Effector memory CD8-positive, alpha-beta T cell (primary cell): ENCODE measurements at places on chromosomes 16 and 17.

DNA sequence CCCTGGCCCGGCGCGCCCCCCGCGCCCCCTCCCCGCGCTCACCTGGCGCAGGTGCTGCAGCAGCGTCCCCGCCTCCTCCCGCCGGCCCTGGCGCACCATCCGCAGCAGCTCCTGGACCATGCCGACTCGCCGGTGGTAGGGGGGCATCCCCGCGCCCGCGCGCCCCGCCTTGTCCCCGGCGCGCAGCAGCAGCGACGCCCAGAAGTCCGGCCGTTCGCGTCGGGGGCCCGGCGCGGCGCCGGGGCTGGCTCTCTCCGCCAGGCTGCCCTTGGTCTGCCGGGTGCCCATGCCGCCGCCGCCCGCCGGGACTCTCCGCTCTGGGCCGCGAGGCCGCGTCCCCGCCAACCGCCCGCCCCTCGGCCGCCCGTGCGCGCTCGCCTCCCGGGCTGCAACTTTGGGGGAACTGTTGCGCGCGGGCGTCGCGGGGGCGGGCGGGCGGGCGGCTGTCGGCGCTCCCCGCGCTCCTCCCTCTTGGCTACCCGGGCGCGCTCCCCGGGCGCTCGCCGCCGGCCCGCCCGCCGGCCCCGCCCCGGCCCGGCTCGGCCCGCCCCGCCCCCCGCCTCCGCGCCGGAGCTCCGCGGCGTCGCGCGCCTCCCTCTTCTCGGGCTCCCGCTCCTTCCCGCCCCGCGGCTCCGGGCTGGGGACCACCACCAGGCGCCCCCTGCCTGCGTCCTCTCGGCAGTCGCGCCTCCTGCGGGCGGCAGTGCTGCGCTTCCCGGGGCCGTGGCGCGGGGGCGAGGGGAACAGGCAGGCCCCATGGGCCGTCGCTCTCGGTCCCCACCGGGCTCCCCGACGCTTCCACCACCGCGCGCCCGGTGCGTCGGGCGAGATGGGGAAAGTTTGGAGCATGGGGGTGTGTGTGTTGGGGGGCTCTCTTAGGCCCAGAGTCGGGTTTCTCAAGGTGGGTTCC is at the start of gene LRRC75A:
Gene LRRC75A, minus strand, starts transcription at position 491 of the 910 bp plus-strand sequence. Its CDS starts 203 bp downstream, at position 288.
- DNase-seq, result peak; percentile 32

DNA sequence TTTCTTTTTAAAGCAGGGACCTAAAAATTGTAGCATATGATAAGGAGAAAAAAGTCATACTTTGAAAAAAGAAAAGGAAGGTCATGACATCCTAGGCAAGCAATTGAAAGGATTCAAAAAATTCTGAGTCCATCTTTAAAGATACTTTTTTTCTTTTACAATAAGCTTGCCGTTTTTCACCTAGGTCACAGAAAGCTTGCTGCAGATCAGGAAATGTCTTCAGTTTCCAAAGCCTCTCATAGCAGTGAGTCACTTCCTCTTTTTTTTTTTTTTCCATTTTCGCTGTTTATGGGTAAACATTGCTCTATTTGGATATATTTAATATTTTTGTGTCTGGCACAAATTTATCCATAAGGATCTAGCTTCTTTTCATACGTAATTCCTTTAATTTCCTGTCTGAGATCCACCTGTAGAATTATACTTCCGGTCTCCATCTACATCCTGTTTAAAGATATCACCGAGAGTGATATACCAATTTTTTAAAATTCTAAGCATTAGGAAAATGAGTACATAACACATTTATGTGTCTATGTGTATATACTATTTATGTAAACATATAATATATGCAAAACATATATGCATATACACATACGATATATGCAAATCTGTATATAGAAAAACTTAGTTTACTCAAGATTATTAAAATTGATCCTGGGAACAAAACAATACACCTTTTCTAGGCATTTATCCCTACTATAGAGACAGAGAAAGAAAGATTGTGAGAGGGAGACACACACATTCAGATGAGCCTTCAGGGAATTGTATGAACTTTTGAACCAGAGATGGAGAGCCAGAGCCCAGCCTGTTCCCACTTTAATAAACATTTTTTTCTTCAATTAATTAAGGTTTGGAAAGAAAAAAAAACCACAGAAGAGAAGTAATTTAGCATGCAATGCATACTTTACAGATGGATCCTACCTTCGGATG is 134.4 kb downstream of the SKAP1 start:
- no peak for DNase-seq

GRCh38 chr16:3046641-3047386 is 453 bp downstream of the MMP25 start:
- no peak for DNase-seq

DNA sequence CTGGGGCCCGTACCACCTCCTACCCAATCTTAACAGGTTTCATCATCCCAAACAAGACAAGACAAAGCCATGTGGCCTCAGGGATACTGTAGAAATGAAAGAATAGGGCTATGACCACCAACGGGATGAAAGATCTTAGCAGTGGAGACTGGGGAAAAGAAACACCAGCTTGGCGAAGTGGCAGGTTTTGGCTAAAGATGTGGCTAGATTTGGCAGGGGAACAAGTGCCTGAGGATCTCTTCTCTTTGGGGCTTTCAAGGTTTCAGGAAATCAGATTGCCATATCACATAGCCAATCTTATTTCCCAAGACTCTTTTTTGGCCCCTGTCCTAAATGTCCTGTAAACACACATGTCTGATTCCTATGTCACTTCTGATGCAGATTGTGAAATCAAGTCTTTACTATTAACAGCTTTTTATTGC is 6.9 kb downstream of the KRT24 start:
- DNase-seq, result no peak

DNA sequence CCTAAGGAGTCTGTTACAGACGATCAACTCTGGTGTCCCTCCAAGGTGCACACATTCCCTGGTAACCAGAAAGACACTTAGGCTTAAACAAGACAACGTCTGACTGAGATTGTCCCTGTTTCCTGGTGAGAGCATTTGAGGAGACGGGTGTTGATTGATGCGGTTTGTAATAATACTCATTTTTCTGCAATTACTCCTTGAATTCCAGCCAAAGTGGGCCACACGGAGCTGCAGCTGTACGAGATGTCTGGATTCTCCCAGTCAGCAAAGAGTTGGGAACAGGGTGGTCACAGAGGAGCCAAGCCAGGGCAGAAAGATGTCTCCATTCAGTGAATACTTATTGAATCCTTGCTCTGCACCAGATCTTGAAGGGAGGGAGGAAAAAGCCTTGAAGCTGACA is 30.9 kb upstream of the CES5A start:
- DNase-seq, result no peak

DNA sequence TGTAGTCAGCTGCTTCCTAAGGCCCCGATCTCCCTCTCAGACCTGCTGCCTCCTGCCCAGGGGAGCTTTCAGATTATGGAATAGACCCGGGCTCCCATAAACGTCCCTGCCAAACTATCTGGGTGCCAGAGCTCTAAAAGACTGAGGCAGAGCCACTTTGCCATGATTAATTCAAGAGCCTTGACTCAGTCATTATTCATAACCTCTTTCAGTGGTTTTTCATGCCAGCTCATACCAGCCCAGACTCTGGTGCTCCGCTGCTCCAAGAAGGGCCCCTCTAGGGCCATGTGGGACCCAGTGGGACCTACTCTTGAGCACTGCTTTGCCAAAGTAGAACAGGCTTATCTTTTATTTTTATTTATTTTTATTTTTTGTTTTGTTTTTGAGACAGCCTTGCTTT is 23.9 kb downstream of the DNAI2 start:
- DNase-seq, result no peak

DNA sequence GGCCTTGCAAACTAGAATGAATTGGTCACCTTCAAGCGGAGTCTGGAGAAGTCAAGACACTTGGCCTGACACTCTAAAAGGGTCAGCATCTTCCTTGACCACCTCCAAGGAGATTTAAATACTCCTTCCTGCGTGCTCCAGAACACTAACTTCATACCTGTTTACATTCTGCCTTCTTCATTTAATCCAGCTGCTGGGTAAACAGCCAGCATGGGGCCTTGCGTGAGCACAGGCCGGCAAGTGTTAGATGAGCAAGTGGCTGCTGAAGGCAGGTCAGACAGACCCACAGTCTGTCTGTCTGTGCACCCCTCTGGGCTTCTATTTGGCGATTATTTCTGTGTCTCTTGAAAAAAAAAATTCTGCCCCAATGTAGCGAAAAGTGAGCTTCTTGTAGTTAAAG is 153.8 kb downstream of the MSI2 start:
- DNase-seq, result no peak

- peak; percentile 83 for DNase-seq
Observed at GRCh38 chr16:24041834-24042631, 206.2 kb downstream of the PRKCB start.

DNA sequence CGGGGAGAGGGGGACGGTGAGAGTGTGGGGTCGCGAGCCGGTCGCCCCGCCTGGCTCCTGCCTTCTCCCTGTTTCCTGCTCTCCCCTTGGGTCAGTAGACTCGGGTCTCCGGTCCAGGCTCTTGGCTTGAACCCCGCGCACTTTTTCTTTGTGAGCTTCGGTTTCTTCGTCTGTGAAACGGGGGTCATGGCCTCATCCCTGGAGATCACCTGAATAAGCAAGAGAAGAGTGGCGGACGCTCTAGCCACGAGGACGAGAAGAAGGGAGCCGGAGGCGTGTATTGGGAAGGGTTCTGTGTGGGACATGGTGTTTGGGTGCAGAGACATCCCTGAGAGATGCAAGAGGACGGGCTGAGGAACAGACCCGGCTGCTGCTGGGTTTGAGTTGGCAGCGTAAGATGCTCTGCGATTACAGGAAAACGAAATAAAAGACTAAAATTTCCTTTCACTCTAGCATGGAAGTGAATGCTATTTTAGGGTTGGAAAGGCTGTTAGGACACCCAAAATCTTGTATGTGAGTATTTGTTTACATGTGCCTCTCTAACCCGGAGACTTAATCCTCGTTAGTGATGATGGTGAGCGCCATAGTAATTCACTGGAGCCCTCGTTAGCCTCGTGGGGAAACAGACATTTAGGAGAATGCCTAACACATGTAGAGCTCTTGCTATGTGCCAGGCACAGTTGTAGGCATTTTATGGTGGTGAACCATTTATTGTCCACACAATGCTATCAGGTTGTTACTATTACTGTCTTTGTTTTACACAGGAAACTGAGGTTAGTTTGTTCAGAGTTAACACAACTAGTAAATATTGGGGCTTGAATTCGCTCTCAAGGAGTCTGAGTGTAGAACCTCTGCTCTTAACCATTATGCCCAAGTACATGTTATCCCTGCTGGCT is 646 bp downstream of the KIF22 start:
- no peak for DNase-seq

- DNase-seq, result peak; percentile 53
Observed at GRCh38 chr17:17403899-17404576, 72.8 kb upstream of the MED9 start.

- no peak for DNase-seq
Observed at GRCh38 chr16:30521873-30522641, 4.3 kb downstream of the ZNF768 start.

- DNase-seq, result peak; percentile 63
Observed at GRCh38 chr17:28743243-28744103, at the start of gene TRAF4. TRAF4 (plus strand) TSS chr17:28744011; CDS start chr17:28744113, 102 bp downstream.

DNA sequence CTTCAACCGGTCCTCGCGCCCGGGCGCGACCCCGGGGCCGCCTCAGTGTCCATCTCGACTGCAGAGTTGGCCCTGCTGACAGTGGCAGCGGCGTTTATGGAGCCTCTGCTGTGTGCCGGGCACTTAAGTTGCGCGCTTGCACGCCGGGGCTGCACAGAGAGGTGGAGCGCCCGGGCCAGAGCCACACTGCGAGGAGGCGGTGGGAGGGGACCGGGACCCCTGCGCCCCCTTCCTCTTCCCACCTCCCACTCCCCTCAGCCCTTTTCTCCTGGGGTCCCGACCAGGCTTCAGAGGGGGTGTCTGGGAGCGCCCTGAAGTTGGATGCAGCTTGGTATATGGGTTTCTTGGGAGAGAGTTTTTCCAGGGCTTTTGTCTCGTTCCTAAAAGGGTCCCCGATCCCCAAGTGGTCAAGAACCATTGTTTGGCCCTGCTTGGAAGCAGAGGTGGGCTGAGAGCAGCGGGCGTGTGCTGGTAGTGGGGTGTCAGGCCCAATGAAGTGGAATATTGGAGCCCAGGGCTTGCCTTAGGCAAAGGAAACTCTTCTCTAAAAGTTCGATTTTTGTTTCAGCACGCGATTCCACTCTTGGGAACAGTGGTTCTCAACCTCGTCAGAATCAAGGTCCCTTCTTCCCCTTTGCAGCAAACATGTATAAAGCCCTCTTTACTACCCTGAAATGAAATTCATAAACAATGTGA is 605 bp downstream of the MRTFB start:
- no peak for DNase-seq

DNA sequence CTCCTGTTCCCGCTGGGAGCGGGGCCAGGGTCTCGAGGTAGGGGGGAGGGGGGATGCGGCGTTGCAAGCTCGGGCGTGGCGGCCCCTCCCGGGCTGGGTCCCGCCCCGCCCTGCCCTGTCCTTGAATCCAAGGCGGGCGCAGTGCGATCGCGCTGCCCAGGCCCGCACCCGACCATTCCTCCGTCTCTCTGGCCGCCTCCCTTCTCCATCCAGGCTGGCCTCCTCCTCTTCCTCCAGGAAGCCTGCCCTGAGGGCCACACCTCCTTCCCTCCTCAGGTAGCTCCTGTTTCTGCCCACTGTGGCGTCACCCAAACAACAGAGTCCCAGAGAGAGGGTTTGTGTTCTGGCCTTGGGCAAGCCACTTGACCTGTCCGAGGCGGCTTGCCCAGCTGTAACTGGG is 43.0 kb upstream of the TAC4 start:
- no peak for DNase-seq

GRCh38 chr16:50301626-50302471 is 35.5 kb downstream of the ADCY7 start:
- no peak for DNase-seq

- no peak for DNase-seq
Observed at GRCh38 chr17:27222515-27222914, 71.4 kb upstream of the WSB1 start.

DNA sequence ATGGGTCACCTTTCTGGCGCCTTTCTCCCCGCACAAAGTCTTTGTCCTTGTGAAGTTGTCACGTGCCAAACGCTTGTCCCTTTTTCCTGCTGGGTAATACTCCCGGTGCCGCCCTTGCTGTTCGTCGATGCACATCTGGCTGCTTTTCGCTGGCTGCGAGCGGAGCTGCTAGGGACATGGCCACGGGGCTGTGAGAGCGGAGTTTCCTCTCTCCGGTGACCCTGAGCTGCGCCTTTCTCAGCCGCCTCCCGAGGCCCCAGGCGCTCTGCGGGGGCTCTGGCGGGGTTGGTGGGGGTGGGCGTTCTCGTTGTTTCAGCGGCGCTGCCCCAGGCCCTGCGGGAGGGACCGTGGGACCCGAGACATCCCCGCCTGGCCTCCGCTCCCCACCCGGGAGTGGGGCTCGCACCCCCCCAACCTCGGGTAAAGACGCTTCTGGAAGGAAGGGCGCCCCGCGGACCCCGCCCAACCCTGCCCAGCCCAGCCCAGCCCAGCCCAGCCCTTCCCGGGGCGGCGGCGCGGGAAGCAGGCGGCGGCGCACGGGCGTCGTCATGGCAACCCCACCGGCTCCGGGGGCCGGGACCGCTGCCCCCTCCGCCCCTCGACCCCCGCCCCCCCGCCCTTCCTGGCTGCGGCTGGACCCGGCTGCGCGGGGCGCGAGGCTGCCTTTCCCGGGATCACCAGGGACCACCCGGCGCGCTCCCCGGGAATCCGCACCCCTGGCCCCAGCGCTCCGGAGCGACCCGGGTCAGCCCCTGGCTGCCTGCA is 12.3 kb downstream of the CHMP6 start:
- DNase-seq, result no peak

- no peak for DNase-seq
Observed at GRCh38 chr16:28293601-28293960, 1.3 kb downstream of the SBK1 start.

- DNase-seq, result no peak
Observed at GRCh38 chr16:27285676-27286196, 17.2 kb upstream of the NSMCE1 start.
